SW 1271 (cell line): ENCODE measurements at places on chromosomes 2 and 18.

DNA sequence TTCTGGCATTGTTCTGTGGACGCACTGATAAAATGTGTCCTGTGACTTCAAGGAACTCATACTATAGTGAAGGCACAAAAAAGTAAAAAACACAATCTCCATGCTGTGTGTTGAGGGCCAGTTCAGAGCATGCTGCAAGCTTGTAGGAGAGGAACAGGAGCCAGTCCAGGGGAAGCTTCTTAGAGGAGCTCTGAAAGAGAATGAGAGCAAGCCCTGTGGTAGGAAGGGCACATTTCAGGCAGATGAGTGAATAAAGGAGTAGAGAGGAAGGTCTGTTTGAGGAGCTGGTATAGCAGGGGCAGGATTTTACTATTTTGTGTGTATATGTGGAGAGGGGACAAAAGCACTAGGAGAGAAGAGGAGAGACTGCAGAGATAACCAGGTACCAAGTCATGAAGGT, 478.3 kb downstream of the ZEB2 start:
- DNase-seq, result no peak

GRCh38 chr2:5846881-5847280, 154.7 kb downstream of the SOX11 start:
- no peak for DNase-seq

DNA sequence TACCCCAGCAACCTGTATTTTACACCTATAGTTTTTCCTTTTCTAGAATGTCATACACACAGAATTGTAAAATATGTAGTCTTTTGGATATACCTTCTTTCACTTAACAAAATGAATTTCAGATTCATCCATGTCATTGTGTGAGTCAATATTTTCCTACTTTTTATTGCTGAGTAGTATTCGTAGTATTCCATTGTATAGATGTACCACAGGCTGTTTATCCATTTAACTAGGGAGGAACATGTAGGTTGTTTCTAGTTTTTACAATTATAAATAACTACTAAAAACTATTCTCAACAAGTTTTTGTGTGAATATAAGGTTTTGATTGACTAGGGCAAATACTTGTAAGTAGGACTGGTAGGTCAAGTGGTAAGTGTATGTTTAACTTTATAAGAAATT, 187.4 kb downstream of the ACOXL start:
- DNase-seq, result no peak

DNA sequence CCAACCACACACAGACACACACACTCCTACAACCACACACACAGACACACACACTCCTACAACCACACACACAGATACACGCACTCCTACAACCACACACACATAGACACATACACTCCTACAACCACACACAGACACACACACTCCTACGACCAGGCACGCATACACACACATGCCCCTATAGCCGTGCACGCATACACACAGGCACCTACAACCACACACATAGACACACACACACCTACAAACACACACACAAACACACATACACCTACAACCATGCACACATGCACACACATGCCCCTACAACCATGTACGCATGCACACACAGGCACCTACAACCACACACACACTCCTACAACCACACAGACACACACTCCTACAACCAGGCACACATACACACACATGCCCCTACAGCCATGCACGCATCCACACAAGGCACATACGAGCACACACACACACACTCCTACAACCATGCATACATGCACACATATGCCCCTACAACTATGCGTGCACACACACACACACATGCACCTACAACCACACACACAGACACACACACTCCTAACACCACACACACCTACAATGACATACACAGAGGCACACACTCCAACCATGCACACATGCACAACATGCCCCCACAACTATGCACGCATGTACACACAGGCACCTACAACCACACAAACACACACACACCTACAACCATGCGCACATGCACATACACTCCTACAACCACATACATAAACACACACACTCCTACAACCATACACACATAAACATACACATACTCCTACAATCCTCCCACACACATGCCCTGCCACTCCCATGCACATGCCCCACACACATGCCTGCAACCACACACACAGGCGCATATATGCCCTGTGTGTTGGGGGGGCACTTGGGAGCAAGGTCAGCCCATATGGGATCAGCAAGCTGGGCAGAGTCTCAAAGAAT, 19.1 kb upstream of the TEX51 start:
- DNase-seq, result no peak

DNA sequence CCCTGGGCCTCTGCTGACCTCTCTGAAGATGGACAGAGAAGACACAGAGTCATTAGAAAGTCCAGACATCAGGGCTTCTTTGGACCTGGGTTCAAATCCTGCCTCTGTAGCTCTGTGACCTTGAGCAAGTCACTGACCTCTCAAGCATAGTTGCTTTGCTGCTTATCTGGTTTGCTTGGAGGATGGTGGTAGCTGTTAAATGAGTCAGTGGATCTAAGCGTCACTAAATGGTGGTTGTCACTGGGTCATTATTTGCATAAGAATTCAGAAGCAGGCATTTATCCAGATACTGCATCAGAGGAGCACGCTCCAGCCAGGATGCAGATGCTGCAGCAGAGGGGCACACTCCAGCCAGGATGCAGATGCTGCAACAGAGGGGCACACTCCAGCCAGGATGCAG, 229.2 kb downstream of the GLI2 start:
- DNase-seq, result no peak

GRCh38 chr2:101763496-101764333, 66.2 kb downstream of the MAP4K4 start:
- no peak for DNase-seq

DNA sequence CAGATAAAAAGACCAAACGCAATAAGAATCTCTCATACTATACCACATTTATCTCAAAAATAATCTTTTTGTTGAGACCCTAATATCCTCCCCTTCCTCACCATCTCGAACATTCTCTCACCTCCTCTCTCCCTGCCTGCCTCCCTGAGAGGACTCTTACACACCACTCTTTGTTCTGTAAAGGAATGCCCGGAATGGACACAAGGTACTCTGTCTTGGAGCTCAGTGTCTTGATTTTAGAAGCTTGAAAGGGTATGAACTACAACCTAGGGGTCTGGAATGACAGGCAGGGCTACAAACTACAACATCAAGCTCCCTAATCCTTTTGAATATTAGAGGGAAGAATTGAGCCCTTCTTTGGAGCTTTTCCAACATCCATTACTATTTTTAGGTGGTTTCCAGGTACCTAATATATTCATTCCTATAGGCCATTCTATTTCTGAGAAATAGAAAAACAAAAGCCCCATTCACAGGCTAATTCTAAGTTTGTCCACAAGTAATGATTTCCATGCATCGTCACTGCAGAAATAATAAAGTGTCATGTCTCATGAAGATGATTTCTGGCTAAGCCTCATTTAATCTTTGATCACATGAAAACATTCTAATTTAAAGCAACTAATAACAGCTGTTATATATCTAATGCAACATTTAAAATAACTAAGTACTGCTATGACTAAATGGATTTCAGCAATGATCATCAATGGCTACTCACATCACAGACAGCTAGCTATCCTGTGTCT, 60.6 kb downstream of the LRP2 start:
- no peak for DNase-seq

DNA sequence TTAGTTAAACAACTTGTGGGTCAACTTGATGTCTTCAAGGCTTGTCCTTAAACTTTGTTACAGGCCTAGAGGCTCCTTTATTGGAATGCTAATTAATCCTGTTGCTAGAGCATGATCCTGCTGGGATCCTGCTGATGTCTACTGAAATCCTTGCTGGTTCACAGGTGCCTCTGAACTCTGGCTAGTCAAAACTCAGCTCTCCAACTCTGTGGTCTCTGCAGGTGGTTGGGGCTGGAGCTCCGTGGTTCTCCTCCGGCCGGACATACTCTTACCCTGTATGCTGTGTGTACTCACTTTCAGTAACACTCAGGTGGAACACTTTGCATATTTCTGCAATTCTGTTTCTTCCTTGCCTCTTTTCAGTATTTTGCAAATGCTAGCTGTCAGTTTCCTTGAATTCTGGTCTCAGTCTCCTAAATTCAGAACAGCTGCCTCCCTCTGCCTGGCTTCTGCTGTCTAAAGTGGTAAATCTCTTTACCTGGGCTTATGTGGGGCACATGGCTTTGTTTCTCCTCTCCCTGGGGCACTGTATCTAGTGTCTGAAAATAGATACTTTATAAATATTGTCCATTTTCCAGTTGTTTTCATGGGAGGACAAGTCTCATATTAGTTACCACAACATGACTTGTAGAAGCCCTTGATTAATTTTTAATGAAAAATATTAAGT, 113.0 kb downstream of the ATP9B start:
- DNase-seq, result no peak

GRCh38 chr2:47499093-47499492, 96.1 kb downstream of the MSH2 start:
- DNase-seq, result no peak

- no peak for DNase-seq
These were observed 60.0 kb upstream of the EDAR start for GRCh38 chr2:109049022-109049421.

GRCh38 chr2:200028998-200029397, 73.6 kb downstream of the MAIP1 start:
- no peak for DNase-seq

DNA sequence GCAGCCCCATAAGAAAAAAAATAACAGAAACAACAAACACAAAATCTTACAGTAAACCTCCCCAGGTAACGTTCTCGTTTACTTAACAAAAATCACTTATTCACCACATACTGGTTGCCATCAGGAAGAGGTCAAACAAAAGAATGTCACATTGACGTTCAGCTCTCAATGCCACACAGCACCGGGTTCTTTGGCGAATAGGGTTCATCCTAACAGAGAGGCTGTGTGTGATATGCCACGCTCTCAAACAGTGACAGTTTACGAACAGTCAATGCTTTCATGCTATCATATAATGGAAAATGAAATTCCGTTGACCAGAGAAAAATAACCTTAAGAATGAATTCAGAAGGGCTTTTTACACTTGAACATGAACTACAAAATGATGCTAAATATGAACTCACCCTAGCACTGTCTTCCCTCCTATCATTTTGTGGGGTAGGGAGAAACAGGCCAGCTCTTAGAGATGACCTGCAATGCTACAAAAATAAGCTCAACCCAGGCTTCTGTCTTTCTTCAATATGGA, 2.0 kb downstream of the TMEM163 start:
- no peak for DNase-seq

GRCh38 chr2:215896921-215897320, 116.4 kb downstream of the MREG start:
- DNase-seq, result no peak

GRCh38 chr18:3248658-3249359, 1.2 kb downstream of the MYL12A start:
- no peak for DNase-seq

- no peak for DNase-seq
These were observed 88.0 kb upstream of the ZFP36L2 start for GRCh38 chr2:43314299-43314927.

GRCh38 chr2:175156534-175156933, 11.5 kb downstream of the ATF2 start:
- DNase-seq, result no peak

DNA sequence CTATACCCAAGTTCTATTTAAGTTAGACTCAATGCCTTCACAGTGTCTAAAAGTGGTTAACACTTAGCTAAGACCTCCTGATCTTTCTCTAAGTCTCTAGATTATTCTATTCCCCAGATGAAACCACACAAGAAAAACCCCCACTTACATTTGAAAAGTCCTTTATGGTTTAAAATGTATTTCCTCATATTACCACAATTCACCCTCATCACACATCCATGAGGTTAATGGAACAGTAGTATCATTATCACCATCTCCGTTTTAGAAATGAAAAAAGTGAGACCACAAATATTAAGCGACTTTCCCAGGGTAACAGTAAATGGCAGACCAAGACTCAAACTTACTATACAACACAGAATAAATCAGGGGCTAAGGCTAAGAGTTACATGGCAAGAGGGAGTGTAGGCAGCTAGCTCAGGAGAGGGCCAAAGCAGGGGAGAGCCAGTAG, 28.6 kb downstream of the EPG5 start:
- no peak for DNase-seq

- DNase-seq, result no peak
These were observed 228.3 kb upstream of the SETBP1 start for GRCh38 chr18:44452346-44452745.

GRCh38 chr2:13950761-13951160, 681.8 kb upstream of the LRATD1 start:
- no peak for DNase-seq

GRCh38 chr18:23799540-23799939, 110.3 kb downstream of the LAMA3 start:
- DNase-seq, result no peak

- no peak for DNase-seq
These were observed 51.8 kb downstream of the PMS1 start for GRCh38 chr2:189835855-189836558.

GRCh38 chr2:226837787-226838603, 2.1 kb downstream of the RHBDD1 start:
- no peak for DNase-seq

GRCh38 chr2:1550076-1550475, 136.8 kb downstream of the TPO start:
- DNase-seq, result no peak

DNA sequence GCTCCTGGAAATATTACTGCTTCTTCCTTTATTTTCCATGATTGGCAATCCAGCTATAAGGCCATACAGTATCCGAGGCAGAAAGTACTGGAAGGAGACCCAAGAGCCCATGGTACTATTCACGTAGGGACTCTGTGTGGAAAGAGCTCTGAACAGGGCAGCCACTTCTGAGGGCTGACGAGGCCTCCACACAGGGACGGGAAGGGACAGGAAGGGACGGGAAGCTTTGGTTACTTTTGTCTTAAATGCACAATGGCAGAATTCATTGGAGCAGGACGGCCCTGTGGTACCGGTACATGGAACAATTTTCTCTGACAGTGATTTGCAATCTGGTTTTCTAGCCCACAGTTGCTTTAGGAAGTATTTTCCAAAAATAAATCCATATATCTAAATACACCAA, 102.4 kb downstream of the MBP start:
- no peak for DNase-seq

GRCh38 chr2:145156199-145156598, 636.3 kb upstream of the ZEB2 start:
- DNase-seq, result no peak

DNA sequence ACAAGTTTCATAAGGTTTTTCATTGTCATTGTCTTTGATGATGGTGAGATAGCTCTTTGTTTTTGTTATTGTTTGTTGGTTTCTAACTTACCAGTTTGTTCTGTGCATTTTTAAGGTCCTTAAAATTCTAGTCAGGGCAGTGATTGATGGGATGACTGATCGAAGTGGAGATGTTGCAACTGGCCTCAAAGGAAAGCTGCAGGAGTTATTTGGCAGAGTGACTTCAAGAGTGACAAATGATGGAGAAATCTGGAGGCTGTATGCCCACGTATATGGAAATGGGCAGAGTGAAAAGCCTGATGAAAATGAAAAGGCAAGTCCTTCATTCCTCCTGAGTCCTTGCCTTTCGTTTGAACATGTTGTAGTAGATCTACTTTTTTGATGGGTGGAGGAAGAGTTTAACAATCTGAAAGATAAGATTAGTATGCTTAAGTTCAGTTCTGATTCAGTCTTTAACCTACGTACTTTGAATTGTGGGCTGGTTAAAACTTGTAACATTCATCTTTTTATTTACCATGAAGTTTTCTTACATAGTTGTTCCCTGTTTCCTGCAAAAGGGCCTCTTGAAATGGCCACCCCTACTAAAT, 135.8 kb upstream of the LTBP1 start:
- no peak for DNase-seq

GRCh38 chr2:212897296-212897695, 254.1 kb downstream of the IKZF2 start:
- DNase-seq, result no peak

- DNase-seq, result no peak
These were observed at the start of gene TRABD2A for GRCh38 chr2:84880645-84881521. TSS of gene TRABD2A (minus strand) at chr2:84881084. CDS start at chr2:84881039, 45 bp downstream.
